ENCODE measurements at places on chromosomes 11 and 22.

GRCh38 chr11:1998290-1998689, 648 bp upstream of the H19 start:
- DNase-seq = no peak

DNA sequence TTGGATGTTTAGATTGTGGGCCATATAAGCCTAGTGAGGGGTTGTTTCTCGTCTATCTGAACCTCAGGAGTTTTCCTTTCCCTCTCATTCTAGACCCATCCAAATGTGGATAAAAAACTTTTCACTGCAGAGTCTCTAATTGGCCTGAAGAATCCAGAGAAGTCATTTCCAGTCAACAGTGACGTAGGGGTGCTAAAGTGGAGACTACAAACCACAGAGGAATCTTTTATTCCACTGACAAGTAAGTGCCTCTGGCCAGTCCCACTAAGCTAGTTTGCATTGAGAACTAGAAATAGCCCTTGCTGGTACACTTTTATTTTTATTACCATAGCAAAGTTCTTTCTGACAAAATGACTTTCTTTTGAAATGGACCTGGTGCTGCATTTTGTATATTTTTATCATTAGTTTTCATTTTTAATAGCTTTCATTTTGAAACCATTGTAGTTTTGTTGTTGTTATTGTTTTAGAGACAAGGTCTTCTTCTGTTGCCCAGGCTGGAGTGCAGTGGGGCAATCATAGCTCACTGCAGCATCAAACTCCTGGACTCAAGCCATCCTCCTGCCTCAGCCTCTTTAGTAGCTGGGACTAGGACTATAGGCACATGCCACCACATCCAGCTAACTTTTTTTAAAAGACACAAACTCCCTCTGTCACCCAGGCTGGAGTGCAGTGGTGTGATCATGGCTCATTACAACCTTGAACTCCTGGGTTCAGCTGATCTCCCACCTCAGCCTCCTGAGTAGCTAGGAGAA, 14.6 kb upstream of the PHLDB1 start:
- DNase-seq = no peak

GRCh38 chr11:119506436-119506835, 83.5 kb upstream of the THY1 start:
- no peak for DNase-seq

GRCh38 chr11:63502252-63502820, 3.5 kb upstream of the LGALS12 start:
- DNase-seq = no peak

DNA sequence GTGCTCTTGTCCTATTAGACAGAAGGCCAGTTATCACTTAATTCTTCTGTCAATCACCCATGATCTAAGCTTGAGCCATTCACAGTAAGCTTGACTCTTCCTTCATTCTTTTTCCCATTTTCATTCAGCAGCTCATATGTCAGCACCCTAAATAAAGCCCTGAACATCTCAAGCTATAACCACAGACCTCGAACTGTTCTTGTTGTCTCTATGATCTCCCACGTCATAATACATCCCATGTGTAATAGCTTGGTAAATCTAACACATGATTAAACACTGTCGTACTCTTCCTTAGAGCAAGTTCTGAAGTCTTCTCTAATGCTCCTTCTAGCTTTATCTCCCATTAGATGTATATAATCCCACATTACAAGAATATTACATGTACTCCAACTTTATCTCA, 14.4 kb downstream of the MUC15 start:
- no peak for DNase-seq

- no peak for DNase-seq
Measured at GRCh38 chr11:13333456-13333957, 55.9 kb downstream of the BMAL1 start.

DNA sequence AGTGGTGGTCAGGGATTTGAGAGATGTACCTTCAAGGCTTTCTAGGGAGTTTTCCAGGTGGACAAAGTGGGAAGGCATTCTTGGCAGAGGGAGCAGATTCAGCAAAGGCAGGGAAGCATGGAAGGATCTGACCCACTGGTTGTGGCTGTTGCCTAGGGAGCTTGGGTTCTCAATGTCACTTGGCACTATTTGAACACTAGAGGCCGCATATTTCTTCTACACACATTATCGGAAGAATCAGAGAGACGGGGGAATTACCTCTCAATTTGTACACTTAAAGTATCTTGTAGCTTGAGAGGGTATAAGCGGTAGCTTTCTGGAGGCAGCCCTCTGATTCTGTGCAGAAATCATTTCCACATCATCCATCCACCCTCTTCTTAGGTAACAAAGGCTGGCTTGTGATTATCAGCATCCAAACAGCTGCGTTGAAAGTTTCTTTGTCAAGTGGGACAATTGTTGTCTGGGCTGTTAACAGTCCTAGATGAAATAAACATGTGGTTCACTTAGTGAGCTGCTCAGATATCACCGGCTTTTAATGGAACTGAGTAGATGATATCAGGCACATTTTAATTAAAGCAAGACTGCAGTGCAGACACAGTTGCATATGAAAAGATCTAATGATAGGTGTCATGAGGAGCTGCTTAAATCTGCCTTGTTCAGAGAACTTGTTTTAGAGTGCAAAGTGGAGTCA, 2.6 kb downstream of the NELL1 start:
- DNase-seq = no peak

DNA sequence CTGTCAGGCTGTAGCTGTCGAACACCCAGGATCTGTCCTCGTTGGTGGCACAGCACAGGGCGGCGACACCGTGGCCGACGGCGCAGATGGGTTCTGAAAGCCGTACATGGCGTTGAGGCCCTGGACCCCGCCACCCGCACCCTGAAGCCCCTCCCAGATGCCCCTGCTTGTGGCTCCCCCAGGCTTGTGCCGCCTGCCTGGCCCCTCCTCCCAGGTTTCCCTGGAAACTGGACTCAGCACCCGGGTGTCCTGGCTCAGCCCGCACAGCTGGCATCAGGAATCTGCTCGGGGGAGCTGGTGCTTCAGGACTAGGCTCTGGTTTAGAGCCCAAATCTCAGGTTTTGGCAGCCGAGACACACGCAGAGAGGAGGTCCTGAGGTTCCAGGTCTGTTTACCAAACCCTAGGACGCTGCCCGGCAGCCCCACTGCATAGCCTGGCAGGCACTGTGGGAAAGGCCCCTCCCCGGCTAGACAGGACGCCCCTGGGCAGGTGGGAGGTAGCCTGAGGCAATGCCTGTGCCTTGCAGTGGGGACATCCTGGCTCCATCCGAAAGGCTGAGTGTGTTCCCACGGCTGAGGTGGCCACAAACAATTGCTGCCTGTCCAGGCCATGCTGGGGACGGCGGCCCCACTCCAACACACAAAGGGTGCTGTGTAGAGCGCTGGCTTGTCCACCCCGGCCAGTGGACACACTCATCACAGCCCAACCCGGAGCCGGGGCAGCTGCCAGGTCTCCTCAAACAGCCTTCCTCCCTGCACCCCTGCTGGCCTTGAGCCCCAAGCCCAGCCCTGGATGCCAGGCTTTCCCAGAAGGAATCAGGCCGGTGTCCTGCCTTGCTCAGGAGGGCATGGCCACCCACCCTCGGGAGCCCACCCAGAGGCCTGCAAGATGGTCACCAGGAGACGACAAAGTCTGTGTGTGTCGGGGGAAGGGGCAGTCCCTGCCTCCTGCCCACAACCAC, 4.6 kb downstream of the GATD1 start:
- no peak for DNase-seq

GRCh38 chr22:44664149-44664548, 37.9 kb upstream of the PRR5 start:
- DNase-seq = no peak

- DNase-seq = no peak
Measured at GRCh38 chr11:22752908-22753310, 76.7 kb downstream of the SVIP start.

DNA sequence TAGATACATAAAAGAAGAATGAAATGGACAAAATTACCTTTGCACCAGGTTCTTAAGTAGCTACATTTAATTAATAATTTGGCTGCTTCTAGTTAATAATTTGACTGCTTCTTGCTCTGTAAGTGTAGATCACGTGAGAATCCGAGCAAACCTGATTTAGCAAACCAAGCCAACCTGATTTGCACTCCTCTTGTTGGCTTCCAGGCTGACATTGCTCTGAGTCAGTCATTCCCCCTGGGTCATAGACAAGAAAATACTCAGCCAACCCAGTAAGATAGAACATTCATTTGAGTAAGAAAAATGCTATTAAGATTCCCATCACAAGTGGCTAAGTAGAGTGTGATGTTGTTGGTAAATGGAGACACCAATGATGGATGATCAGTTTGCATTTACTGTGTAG, 304.1 kb downstream of the C11orf87 start:
- no peak for DNase-seq

DNA sequence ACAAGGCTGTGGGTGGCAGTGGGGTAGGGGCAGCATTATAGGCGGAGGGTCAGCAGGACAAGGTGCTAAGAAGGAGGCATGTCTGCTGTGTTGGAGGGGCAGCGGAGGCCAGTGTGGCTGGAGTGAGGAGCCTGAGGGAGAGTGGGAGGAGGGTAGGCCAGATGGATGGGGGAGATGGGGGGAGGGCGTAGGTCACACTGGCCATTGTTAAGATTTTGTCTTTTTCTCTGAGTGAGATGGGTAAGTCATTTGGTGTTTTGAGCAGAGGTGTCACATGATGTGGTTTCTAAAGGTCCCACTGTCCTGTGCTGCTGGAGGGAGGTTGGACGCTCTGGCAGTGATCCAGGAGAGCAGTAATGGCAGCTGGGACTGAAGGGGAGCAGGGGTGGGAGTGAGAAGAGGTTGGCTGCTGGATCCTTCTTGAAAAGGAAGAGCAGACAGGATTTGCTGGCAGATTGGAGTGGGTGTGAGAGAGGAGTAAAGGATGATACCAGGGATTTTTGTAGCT, 9.8 kb downstream of the PPP6R3 start:
- no peak for DNase-seq
